ENCODE measurements at places on chromosomes 5 and 9.

GRCh38 chr5:33297760-33298216 is 143.0 kb upstream of the TARS1 start:
- DNase-seq = no peak

GRCh38 chr9:135456436-135457104 is 23.0 kb upstream of the PPP1R26 start:
- no peak for DNase-seq

GRCh38 chr9:77210116-77210515 is 32.8 kb downstream of the VPS13A start:
- DNase-seq = no peak

DNA sequence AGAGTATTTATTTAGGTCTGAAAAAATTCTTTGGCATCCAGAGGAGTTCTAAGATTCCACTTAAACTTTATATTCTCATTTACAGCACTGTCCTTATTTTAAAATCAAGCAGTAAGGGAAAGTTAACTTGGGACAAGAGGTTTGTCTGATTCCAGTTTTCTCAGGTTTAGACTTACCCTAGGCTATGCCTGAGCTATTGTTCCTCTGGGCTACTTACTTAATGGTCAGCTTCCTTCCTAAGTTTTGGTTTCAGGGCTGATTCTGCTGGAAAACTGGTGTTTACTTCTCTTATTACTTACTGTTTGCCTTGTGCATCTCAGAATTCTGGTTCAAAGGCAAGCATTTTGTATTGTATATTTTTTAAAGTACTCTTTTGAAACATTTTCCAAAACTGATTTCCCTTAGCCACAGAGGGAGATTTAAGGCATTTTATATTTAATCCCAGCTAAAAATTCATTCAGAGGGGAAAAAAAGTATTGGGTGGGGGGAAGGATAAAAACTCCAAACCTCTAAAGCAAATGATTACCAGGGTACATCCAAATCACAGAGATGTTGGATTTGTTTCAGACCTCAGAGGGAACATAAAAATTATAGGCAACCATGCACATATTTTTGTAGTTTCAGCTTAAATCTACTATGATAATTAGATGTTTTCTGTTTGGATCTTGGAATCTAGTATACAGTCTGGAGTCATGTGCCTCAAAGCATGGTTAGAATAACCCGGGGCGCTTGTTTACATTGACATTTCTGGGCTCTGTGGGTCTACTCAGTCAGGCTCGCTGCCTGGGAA is 290.0 kb downstream of the ARHGAP26 start:
- no peak for DNase-seq

GRCh38 chr5:148875205-148875875 is 48.9 kb downstream of the ADRB2 start:
- DNase-seq = no peak

DNA sequence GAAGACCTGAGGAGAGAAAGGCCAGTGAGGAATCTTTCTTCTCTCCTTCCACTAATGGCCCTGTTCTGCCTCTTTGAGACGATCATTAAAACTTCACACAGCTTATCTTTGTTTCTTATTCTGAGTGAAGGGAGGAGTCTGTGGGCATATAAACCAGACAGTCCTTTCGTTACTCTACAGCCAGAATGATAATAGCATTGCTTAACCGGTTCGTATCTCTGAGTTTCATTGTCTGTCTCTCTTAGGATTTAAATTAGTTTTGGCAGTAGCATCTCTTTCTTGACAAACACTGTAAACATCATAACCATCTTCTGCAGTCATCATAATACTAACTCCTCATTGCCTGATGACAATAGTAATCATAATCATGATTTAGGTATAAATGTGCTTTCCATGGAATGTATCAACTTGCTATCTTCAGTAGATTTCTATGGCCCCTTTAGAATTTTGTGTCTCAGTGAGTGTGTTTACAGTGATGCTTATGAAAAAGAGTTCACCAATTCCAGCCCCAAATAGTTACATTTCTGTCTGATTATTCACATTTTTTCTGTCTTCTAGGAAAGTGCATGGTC is 618.8 kb upstream of the KLF4 start:
- no peak for DNase-seq

DNA sequence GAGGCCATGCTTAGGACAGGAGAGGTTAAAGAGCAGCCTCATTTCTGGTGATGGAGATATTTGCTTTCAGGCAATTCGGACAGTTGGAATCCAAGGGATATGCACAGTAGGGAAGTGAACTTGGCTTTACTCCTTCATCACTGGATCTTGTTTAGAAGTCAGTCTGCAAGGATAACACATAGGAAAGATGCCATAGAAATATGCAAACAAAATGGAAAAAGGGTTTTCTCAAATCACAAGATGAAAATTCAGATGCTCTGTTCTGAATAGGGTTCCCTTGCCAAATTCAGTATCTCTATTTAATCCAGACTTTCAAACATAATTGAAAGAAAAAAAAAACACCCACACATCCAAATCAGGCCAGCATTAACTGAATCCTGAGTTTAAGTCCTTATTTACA is 166.9 kb downstream of the MEF2C start:
- no peak for DNase-seq

- no peak for DNase-seq
Measured at GRCh38 chr5:145511351-145511750, 323.8 kb downstream of the PRELID2 start.

- DNase-seq = no peak
Measured at GRCh38 chr5:106454651-106455415, 1215.9 kb downstream of the EFNA5 start.

DNA sequence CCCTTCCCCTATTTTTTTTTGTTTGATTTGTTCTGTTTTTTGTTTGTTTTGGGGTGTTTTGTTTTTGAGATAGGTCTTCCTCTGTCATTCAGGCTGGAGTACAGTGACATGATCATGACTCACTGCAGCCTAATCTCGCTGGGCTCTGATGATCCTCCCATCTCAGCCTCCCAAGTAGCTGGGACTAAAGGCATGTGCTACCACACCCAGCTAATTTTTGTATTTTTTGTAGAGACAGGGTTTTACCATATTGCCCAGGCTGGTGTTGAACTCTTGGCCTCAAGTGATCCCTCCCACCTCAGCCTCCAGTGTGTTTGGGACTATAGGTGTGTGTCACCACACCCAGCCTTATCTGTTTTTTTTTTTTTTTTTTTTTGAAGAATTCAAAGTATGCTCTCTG is 605.4 kb downstream of the DNAH5 start:
- no peak for DNase-seq

DNA sequence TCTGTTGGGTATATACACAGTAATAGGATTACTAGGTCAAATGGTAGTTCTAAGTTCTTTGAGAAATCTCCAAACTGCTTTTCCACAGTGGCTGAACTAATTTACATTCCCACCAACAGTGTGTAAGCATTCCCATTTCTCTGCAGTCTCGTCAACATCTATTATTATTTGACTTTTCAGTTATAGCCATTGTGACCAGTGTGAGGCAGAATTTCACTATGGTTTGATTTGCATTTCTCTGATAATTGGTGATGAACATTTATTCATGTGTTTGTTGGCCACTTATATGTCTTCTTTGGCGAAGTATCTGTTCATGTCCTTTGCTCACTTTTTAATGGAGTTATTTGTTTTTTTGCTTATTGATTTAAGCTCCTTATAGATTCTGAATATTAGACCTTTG is 596.2 kb upstream of the DAB2 start:
- no peak for DNase-seq

- no peak for DNase-seq
Measured at GRCh38 chr5:102902135-102902448, 147.0 kb downstream of the PAM start.

DNA sequence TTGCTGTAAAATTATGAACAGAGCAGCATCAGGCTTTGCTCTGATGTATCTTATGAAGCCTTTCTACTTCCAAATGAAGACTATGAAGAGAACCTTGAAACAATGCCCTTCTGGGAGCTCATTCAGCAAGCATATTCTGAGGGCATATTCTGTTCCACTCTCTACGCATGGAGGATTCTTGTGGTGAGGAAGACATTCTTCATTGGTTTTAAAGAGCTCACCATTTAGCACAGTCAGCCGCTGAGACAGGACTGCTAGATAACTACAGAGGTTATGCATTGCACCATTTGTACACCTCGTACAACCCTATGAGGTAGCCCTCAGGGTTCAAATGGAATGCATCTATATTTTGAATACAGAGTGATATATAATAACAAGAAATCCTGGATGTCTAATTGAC is 61.0 kb downstream of the INVS start:
- DNase-seq = no peak

DNA sequence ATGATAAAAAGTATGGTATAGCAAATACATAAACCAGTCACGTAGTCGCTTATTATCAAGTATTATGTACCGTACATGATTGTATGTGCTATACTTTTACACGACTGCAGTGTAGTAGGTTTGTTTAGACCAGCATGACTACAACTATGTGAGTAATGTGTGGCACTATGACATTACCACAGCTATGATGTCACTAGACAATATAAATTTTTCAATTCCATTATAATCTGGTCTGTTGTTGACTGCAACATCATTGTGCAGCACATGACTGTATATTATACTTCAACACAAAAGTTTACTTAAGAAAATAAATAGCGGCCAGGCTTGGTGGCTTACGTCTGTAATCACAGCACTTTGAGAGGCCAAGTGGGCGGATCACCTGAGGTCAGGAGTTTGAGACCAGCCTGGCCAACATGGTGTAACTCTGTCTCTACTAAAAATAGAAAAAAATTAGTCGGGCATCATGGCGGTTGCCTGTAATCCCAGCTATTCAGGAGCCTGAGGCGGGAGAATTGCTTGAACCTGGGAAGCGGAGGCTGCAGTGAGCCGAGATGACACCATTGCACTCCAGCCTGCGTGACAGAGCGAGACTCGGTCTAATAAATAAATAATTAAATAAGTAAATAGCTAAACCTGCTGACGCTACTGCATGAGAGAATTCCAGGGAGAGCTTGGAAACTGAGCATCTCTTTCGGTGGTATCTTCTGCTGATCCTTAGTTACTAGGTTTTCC is 24.6 kb upstream of the JADE2 start:
- DNase-seq = no peak

- no peak for DNase-seq
Measured at GRCh38 chr9:698276-698675, 143.2 kb upstream of the DMRT1 start.

DNA sequence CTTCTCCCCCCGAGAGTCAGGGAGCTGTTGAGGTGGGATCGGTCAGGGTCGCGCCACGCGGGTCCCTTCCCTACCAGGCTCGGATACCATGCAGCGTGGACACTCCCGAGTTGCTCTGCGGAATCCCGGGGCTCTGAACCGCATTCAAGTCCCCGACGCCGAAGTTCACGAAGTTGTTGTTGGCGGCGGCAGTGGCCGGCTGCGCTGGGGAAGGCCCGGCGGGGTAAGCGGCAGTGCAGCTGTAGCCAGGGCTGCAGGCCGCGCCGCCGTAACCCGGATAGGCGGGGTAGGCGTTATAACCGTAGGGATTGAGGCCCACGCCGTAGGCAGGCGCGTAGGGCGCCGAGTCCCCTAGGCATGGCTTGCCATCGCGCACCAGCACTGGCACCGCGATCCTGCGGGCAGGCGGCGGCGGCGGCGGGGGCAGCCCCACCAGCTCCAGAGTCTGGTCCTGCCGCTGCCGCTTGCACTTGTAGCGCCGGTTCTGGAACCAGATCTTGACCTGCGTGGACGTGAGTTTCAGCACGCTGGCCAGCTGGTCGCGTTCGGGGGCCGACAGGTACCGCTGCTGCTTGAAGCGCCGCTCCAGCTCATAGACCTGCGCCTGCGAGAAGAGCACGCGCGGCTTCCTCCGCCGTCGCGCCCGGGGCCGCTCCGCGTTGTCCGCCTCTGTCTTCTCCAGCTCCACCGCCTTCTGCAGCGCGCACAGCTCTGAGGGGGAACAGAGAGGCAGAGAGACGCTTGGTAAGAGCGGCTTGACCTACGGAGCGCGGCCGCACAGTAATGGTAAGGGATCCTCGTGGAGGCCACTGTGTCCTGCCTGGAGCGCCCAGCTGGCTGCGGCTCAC is 2.3 kb downstream of the NKX2-5 start:
- DNase-seq = no peak

- no peak for DNase-seq
Measured at GRCh38 chr5:75659791-75660450, 48.7 kb downstream of the ANKDD1B start.

DNA sequence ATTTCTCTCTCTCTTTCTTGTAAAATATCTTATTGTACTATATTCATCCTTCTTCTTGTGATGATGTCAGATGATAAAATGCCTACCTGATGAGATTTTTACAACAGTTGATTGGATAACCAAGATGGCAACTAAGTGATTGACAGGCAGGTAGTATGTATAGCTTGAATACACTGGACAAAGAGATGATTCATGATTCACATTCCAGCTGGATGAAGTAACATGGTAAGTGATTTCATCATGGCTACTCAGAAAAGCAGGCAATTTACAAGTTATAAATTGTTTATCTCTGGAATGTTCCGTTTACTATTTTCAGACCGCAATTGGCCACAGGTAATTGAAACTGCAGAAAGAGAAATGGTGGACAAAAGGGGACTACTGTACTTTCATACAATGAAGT is 1471.7 kb upstream of the C9orf72 start:
- no peak for DNase-seq

DNA sequence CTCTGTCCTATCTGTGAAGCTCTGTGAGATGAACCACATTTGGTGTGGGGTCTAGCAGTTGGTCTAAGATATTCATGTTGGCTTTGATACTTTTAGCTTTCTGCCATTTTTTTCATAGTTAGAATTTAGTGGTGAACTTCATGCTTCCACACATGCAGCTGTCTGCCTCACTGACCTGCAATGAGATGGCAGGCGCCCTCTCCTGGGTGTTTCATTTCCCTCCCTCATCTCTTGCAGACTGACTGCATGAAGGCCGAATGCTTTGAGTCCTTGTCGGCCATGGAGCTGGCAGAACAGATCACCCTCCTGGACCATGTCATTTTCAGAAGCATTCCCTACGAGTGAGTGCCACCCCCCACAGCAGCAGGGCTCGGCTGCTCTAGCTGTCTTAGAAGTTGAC is 26.1 kb upstream of the CKMT2 start:
- DNase-seq = no peak

DNA sequence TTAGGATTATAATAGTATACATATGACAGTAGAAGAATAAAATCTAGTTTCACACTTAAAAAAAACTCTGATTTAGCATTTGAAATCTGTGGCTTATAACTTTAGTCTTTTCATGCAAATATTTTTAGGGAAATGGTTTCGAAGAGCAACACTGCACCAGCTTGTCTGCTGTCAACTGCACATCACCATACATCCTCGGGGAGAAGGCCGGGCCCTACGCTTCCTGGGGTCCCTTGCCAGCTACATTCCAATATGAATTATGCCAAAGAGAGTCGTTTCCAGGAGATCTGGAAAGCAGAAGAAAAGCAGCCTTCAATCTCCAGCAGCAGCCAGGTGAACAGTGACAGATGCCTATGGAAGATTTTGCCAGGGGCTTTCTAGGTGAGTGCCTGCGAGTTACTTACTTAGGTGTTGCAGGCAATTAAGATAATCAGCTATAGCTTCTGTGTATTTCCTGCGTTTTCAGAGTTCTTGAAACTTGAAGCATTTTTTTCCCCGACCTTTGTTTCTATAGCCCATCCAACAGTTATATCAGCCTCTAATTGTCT is 166.8 kb downstream of the TRPM3 start:
- DNase-seq = no peak

GRCh38 chr9:133119103-133119845 is 1.8 kb downstream of the RALGDS start:
- no peak for DNase-seq

- no peak for DNase-seq
Measured at GRCh38 chr9:27352457-27353165, 55.7 kb upstream of the EQTN start.

- DNase-seq = no peak
Measured at GRCh38 chr5:96957254-96958049, 21.6 kb downstream of the LNPEP start.

GRCh38 chr9:86322973-86323644 is 31.1 kb downstream of the TUT7 start:
- DNase-seq = no peak

GRCh38 chr5:2891781-2892180 is 140.3 kb upstream of the IRX2 start:
- no peak for DNase-seq

Measured in stimulated activated CD8-positive, alpha-beta memory T cell treated with anti-CD3 and anti-CD28 coated beads, Interleukin-4, amount 100 ng/mL, for 4 hours (primary cell).